ENCODE measurements at places on chromosomes 12 and 14. TPM values are rescaled to one million over a fixed set of nuclear protein-coding genes. Genes with fewer than 3 reads are reported as not detected.

DNA sequence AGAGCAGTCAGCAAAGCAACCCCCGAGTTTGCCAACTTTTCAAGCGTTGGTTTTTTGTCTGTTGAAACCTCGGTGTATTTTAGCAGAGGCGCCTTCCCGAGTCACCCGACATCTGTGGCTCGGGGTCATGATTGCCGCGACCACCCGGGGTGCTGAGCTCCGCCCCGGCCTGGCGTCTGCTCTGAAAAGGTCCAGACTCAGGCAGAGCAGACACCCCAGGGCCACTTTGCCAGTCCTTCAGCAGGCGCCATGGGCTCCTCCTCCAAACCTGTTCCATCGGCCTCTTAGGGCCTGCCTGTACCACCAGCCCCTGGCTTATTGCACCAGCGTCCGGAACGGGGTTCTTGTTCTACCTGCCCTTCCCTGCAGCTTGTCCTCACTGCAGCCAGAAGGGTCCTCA is 19.1 kb downstream of the ANKRD9 start:
- no peak overlapping the region for H3K27ac ChIP-seq
- H3K4me3 ChIP-seq: no peak overlapping the region
- no peaks in the 10 kb centered on the region for H3K36me3 ChIP-seq
- no peaks in the 10 kb centered on the region for H3K27me3 ChIP-seq
- no peaks in the 10 kb centered on the region for H3K4me1 ChIP-seq

GRCh38 chr12:31710021-31710818 is 18.6 kb downstream of the AMN1 start:
- no peak overlapping the region for H3K27ac ChIP-seq
- no peaks in the 10 kb centered on the region for H3K27me3 ChIP-seq
- H3K4me3 ChIP-seq: no peak overlapping the region
- peaks cover under 1% of the 10 kb centered on the region for H3K4me1 ChIP-seq
- DNase-seq: no peak

DNA sequence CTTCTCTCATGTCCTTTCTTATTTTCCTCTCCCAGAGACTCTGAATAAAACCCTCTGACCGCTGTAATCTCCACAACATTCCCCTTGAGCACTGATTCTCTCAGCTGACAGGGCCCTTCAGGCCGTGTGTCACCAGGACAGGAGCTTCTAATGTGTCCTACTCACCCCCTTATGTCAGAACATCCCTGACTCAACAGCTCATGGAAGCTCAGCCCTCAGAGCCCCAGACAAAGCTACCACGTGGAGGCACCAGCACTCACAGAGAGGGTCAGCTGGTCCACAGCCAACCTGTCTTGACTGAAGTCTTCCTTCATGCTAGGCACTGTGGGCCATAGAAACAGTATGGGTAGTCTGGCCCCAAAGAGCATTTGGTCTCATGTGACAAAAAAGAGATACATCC is 49.8 kb downstream of the SMUG1 start:
- no peak for DNase-seq
- no peaks in the 10 kb centered on the region for H3K36me3 ChIP-seq
- no peak overlapping the region for H3K27ac ChIP-seq
- no peak overlapping the region for H3K4me3 ChIP-seq

CABP1 gene
- 1.7 TPM for total RNA-seq

DEGS2 gene
- total RNA-seq: 0.28 TPM

RAD9B gene
- total RNA-seq: 2.3 TPM

DNA sequence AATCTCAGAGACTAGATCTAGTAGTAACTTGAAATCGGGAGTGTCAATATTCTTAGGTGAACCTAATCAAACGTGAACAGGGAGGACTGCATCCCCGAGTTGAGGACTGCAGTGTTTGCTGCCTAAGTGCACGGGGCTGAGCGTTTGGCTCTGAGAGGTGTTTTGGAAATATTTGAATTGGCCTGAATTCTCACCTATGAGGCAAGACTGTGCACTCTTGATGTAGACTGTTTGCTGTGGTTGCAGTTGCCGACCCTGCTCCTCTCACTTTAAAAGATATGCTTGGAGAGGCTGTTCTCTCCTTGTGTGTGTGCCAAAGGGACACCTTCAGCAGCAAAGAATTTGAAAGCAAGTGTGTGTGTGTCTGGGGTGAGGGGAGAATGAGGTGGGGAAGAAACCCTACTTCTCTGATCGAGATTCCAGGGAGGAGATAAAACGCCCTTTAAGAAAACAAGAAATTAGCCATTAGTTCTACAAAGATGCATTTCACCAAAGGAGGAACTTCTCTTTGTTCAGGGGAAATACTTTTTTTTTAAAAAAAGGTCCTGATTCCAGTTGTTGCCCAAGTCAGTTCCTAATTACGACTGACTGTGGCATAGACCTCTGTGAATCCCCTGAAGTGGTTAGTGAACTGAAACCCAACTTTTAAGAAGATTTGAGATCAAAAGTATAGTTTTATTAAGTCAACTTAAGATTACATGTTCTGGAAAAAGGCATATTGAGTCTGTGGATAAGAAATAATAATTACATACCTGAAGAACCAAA is 106.6 kb downstream of the DYRK2 start:
- peak overlapping the region; percentile 46 for H3K27ac ChIP-seq
- no peak overlapping the region for H3K4me3 ChIP-seq
- DNase-seq: no peak
- peaks cover 4% of the 10 kb centered on the region for H3K4me1 ChIP-seq
- H3K36me3 ChIP-seq: peaks cover 2% of the 10 kb centered on the region

GRCh38 chr14:52315355-52315718 is 1.2 kb downstream of the PTGER2 start:
- H3K27me3 ChIP-seq: no peaks in the 10 kb centered on the region
- no peak for DNase-seq
- peak overlapping the region; percentile 97 for H3K27ac ChIP-seq
- H3K4me3 ChIP-seq: peak overlapping the region; percentile 97

All from activated naive CD8-positive, alpha-beta T cell treated with anti-CD3 and anti-CD28 coated beads, Interleukin-2, amount 10 ng/mL, durations not matched to agents 7 days and 5 days (primary cell).